ENCODE measurements at places on chromosomes 3 and 15. TPM values are rescaled to one million over a fixed set of nuclear protein-coding genes. Genes with fewer than 3 reads are reported as not detected.

MFGE8 gene
- total RNA-seq, result 104 TPM

ZBTB47 gene
- 42.4 TPM for total RNA-seq

GUCA1C gene
- total RNA-seq, result not detected

OSBPL10 gene
- total RNA-seq, result 10.7 TPM

SAXO2 gene
- total RNA-seq, result 0.66 TPM

TM4SF1 gene
- total RNA-seq, result 2,041 TPM

All from aortic smooth muscle cell (primary cell).